NCI-H446 (cell line): ENCODE measurements at places on chromosomes 6 and 20.

DNA sequence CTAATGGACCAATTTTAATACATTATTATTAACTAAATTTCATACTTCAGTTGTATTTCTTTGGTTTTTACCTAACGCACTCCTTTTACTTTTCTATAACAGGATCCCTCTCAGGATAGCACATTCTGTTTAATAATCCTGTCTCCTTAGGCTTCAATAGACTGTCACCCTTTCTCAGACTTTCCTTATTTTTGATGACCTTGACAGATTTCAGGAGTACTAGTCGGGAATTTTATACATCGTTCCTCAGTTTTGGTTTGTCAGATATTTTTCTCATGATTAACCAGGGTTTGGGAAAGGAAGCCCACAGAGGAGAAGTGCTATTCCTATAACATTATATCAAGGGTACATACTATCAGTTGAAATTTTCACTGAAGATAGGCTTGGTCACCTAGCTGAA, 768.0 kb upstream of the GJE1 start:
- no peak for DNase-seq

GRCh38 chr6:26330859-26331217, 34.2 kb upstream of the BTN3A2 start:
- no peak for DNase-seq

- no peak for DNase-seq
Observed at GRCh38 chr20:21526776-21527175, 12.9 kb upstream of the NKX2-2 start.

GRCh38 chr6:46468403-46469010, 22.7 kb downstream of the RCAN2 start:
- no peak for DNase-seq
